ENCODE measurements at places on chromosomes 13 and 19. TPM values are rescaled to one million over a fixed set of nuclear protein-coding genes. Genes with fewer than 3 reads are reported as not detected.

DNA sequence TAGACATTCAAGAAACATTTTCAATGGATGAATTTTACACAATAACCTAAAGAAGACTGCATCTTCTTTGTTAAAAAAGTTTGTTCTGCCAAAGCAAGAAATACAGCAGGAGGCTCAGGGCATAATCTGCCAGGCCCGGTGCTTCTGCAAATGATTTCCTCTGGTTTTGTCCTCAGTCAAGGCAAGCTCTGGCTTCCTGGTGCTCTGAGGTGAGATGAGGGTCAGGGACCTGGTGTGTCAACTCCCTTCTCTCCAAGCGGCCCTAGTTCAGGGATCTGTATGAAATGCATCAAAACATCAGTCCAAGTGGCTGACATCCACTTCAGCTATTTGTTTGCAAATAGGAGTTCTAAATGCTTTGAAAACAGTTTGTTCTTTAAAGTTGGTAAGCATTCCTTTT is 31.6 kb downstream of the LACC1 start:
- no peaks in the 10 kb centered on the region for H3K36me3 ChIP-seq
- H3K27ac ChIP-seq: no peak overlapping the region
- H3K27me3 ChIP-seq: no peaks in the 10 kb centered on the region
- no peak overlapping the region for H3K4me3 ChIP-seq
- peaks cover 6% of the 10 kb centered on the region for H3K4me1 ChIP-seq
- no peak for DNase-seq

Gene COG6
- 34.1 TPM for total RNA-seq

Gene PRRG2
- total RNA-seq: 2.4 TPM

DNA sequence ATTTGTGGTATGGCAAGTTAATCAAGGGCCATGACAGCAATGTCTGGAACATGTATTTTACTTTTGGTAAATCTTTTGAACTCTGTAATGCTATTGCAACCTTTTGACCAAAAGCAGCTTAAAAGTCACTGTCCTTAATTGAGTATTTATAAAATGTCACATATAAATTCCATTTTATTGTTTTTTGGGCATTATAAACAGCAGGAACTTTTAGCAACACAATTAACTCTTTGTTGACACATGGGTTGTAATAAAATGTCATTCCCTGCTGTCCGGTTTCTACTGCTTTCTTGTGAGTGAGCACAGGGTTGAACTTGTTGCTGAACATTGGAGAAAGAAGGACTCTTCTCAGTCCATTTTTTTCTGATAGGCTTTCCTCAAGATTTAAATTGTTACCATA is 1923.1 kb downstream of the PCDH9 start:
- H3K4me1 ChIP-seq: no peaks in the 10 kb centered on the region
- H3K36me3 ChIP-seq: peaks cover 4% of the 10 kb centered on the region
- H3K27me3 ChIP-seq: peaks cover 4% of the 10 kb centered on the region
- no peak overlapping the region for H3K4me3 ChIP-seq
- no peak for DNase-seq

DNA sequence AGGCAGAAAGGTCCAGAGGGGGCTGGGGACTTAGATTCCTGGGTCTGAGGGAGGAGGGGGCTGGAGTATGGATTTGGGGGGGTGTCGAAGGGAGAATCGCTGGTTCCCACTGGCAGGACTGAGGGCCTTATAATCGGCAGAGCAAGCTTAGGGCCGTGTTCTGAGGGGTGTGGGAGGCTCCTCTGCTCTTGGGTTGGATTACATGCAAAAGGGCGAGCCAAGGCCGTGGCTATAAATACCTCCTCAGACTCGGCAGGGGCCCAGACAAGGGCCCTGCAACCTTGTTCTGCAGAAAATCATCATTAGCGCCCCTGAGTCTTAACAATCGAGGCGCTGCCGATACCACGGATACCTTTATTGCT is 707 bp upstream of the MAMSTR start:
- no peak for DNase-seq
- H3K4me1 ChIP-seq: peaks cover 32% of the 10 kb centered on the region
- no peak overlapping the region for H3K27ac ChIP-seq
- no peak overlapping the region for H3K4me3 ChIP-seq

Measured in endothelial cell (in vitro differentiated cells).